ENCODE measurements at places on chromosomes 1 and 21.

- DNase-seq, result no peak
Measured at GRCh38 chr21:14270631-14271030, 54.7 kb downstream of the RBM11 start.

- DNase-seq, result no peak
Measured at GRCh38 chr1:60461925-60462595, 388.5 kb upstream of the C1orf87 start.

DNA sequence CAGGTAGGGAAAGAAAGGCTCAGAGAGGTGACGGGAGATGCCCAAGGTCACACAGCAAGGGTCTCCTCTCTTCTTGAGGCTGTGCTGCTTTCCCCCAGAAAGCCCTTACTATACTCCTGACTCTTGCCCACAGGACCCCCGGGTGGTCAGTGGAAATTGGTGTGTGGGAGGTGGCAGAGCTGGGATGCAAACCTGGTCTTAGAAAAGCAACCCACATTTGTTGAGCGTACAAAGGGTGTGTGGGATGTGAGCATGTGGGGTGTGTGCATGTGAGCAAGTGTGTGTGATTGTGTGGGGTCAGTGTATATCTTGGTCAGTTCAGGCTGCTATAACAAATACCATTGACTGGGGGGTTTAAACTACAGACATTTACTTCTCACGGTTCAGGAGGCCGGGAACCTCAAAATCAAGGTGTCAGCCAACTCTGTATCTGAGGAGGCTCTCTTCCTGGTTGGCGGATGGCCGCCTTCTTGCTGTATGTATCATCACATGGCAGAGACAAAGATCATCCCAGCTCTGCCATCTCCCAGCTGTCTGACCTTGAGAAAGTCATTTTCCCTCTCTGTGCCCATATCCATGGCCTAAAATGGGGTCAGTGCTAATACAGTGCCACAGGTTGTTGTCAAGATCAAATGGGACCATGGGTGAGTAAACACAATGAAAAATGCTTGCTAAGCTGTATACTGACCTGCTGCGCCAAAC, 268.5 kb downstream of the PTPRU start:
- DNase-seq, result no peak

- DNase-seq, result no peak
Measured at GRCh38 chr21:39119891-39120290, 63.4 kb downstream of the PSMG1 start.

DNA sequence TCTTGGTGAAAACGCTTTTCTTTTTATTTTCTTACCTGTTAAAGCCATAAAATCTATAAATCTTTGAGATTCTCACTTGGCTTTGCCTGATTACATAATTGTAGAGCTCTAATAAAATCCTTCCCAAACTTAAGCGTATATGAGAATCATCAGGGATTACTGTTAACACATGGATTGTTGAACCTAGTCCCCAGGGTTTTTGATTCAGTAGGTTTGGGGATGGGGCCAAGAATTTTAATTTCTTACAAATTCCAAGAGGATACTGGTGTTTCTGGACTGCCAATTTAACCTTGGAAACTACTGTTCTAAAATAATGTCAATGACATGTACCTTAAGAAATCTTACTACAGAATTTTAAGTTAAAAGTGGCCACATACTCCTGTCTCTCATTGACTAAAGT, 694.2 kb downstream of the BRINP3 start:
- no peak for DNase-seq

DNA sequence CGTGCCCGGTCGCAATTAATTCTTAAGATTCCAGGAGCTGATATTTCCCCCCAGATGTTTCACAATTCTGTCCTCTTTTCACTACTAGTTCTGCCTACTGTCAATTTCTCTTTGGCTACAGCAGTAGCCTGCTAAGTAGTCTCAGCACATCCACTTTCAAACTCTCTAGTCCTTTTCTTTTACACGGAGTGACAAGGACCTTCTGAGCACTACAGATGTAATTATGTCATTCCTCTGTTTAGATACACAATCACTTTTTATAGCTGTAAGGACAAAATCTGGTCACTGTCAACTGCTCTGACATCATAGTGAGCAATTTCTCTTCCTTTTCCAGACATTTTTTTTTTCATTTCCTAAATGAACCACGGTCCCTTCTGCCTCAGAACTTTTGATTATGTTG, 421.7 kb upstream of the CHRM3 start:
- no peak for DNase-seq
